ENCODE measurements at places on chromosomes 3 and 15. TPM values are rescaled to one million over a fixed set of nuclear protein-coding genes. Genes with fewer than 3 reads are reported as not detected.

The FAM3D gene
- total RNA-seq, result not detected

The TEX264 gene
- 55.3 TPM for total RNA-seq

The ARL6IP5 gene
- 114 TPM for total RNA-seq

DNA sequence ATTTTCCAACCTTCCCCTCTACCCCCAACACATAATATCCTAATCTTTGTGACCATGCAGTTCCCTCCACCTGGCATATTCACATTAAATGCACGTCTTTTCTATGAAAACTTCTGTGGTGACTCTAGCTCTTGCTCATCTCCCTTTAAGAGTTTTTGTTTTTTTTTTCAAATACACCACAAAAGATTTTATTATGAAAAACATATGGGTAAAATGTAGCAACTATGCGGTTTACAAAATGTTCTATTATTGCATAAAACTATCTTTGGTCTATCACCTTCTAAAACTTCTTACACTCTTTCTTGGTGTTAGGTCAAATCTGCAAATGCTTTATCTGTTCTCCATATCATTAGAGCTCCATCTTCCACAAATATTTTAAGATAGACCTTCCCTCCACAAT lies 38.6 kb upstream of the ADGRG7 start:
- DNase-seq, result no peak

DNA sequence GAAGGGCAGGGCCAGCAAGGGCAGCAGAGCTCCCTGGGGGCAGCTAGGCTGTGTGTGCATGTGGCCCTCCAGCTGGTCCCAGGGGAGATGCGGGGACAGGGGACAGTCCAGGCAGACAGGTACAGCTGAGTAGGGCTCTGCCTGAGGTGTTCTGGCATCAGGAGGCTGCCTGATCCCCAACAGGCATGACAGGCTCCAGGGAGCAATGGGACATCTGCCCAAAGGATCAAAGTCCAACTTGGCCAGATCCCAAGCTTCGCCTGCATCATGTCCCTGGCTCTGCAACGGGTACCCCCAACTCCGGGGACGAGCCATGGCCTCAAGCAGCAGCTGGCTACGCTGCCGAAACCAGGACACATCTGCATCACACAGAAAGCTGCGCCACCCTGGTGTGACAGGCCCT lies 21.8 kb downstream of the ATRIP start:
- no peak for DNase-seq
